Stimulated activated CD4-positive, alpha-beta T cell treated with anti-CD3 and anti-CD28 coated beads, TNF-alpha, amount 100 ng/mL, for 1 hour (primary cell): ENCODE measurements at places on chromosomes 1 and 21.

DNA sequence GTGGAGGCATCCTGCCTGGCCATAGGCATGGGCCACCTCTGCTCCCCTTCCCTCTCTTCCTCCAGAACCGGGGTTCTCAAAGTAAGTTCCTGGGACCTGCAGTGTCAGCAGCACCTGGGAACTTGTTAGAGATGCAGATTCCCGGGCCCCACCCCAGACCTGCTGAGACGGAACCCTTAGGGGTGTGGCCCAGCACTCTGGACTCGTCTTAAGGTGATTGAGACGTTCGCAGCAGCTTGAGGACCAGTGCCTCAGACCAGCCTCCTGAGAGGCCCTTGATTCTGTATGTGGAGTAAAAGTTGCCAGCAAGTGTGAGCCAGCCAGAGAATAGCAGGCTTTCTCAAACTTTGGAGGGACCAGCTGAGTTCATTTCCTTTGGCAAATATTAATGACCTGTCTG is 14.2 kb downstream of the COQ8A start:
- DNase-seq, result no peak

DNA sequence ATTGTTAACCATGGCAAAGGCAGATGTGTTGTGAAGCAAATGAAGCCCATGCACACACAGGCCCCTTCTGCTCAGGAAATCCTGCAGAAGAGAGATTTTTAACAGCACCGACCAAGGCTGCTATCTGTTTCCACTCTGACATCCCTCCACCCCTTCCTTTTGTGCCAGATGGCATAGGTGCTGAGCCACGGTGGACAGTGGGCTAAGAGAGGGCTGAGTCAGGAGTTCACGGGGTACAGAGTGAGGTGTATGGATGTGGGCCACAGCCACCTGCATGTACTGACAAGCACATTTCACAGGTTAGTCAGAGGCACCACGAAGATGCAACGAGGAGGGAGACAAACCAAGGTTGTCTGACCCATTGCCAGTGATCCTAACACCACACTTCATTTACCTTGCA is 9.5 kb downstream of the RSPH1 start:
- DNase-seq, result no peak

DNA sequence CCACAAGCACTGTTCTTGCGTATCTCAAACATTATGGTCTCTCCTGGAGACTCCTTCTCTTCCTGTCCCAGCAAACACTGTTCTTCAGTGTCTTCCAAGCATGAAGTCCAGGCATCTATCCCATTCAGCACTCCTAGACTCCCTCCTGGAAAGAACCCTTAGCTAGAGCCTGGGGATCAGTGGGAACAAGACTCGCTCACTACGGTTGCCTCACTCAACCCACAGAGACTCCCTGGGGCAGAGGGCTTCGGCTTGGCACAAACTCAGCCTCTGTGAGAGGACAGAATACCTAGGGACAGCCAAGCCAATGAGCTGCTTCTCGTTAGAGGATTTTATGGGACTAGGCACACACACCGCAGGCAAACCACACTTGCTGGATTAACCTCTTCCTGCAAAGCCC is 86.5 kb upstream of the IPO9 start:
- DNase-seq, result no peak

DNA sequence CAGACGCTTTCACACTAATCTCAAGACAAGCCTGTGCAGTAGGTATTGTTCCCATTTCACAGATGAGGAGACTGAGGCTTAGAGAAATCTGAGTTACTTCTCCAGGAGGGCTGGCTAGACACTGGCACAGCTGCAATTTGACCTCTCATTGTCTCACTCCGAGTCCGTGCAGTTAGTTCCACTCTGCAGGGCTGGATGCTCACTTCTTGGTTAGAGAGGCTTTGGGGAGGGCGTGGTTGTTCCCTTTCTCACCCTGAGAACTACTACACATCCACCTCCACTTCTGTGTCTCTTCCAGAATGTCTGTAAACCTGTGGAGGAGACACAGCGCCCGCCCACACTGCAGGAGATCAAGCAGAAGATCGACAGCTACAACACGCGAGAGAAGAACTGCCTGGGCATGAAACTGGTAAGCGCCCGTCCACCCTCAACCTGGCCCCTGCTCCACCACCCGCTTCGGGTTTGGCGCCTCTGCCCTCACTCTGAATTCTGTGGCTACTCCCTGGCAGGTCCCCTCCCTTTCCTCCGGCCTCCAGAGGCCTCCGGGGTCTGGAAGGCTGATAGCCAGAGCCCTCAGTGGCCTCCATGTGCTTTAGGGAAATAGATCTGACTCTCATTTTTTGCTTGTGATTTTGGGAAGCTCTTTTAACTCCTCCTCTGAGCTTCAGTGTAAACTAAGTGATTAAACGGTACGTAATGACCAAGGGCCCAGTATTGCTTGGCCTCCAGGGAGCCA is 29.1 kb downstream of the EIF2D start:
- DNase-seq, result peak; percentile 31

DNA sequence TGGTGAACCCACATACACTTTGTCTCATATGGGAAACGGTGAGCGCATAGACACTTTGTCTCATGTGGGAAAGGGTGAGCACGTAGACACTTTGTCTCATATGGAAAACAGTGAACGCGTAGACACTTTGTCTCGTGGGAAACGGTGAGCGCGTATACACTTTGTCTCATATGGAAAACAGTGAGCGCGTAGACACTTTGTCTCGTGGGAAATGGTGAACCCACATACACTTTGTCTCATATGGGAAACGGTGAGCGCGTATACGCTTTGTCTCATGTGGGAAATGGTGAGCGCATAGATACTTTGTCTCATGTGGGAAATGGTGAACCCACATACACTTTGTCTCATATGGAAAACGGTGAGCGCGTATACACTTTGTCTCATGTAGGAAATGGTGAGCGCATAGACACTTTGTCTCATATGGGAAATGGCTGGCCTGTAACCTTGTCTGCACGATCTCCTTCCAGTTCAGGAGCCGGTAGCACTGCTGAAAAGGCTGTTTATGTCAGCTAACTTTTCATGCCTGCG is 50.7 kb upstream of the TRAPPC10 start:
- no peak for DNase-seq

DNA sequence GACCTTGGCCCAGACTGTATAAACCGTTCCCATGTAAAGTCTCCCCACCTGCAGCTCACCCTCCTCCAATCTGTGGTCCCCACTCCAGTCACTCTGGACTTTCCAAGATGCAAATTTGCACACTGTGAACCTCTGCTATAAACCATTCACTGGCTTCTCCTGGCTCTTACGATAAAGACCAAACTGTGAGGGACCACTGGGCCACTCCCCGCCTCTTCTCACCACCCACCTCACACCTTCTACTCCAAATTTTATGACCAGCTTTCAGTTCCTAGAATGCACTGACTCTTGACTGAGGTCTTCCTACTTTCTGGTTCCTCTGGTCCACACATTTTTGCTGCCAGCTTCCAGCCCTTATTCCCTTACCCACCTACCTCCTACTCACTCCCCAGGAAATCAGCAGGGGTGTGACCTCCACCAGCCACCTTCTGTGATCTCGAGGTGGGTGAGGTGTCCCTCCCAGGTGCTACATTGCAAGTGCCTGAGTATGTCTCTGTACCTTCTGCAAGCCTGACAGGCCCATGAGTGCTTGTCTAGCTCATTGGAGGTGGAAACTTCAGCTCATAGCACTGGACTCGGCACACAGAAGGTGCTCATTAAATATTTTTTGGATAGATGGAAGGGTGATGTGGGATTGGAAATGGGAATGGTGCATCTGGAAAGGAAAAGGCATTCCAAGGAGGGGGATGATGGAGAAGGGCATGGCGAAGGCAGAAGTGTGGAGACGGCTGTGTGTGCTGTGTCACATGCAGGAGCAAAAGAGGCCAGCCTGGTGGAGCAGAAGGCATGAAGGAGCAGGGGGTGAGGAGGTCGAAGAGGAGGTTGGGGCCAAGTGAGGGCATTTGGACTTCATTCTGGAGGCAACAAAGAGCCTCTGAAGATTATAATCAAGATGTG is 15.6 kb upstream of the CSF1 start:
- DNase-seq, result no peak

GRCh38 chr1:230858918-230859729 is 9.2 kb downstream of the C1orf198 start:
- DNase-seq, result no peak

- no peak for DNase-seq
These were observed 161.8 kb downstream of the PGBD5 start for GRCh38 chr1:230264342-230264741.

DNA sequence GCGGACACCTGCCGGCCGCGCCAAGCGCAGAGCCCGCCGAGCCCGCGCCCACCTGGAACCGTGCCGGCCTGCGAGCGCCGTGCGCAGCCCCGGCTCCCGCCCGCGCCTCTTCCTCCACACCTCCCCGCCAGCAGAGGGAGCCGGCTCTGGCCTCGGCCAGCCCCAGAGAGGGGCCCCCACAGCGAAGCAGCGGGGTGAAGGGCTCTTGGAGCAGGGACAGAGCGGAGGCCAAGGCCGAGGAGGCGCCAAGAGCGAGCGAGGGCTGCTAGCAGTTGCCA is 50.1 kb upstream of the KRTAP19-8 start:
- DNase-seq, result no peak

GRCh38 chr21:34086887-34087306 is 13.5 kb downstream of the MRPS6 start:
- DNase-seq, result no peak

DNA sequence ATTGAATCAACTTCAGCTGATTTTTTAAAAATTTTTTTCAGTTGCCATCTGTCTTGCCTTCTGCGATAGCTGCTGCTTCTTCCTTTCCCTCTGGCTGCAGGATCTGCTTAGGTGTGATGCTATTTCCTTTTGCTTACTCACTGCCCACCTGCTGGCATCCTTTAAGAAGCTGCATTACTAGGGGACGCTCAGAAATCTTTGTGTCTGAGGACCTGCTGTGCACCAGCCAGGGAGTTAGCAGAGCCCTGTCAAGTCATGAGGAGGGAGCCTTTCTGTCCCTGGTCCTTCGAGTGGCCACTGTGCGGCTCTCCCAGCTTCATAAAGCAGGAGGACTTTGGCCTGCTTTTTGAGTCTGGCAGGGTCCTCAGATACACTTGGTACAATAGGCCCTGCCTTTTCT is 327.8 kb downstream of the USH2A start:
- no peak for DNase-seq

- no peak for DNase-seq
These were observed at the start of gene ARHGEF10L for GRCh38 chr1:17539477-17540254. Gene ARHGEF10L (plus strand): TSS chr1:17539698. CDS start chr1:17580596, 40,898 bp downstream.

DNA sequence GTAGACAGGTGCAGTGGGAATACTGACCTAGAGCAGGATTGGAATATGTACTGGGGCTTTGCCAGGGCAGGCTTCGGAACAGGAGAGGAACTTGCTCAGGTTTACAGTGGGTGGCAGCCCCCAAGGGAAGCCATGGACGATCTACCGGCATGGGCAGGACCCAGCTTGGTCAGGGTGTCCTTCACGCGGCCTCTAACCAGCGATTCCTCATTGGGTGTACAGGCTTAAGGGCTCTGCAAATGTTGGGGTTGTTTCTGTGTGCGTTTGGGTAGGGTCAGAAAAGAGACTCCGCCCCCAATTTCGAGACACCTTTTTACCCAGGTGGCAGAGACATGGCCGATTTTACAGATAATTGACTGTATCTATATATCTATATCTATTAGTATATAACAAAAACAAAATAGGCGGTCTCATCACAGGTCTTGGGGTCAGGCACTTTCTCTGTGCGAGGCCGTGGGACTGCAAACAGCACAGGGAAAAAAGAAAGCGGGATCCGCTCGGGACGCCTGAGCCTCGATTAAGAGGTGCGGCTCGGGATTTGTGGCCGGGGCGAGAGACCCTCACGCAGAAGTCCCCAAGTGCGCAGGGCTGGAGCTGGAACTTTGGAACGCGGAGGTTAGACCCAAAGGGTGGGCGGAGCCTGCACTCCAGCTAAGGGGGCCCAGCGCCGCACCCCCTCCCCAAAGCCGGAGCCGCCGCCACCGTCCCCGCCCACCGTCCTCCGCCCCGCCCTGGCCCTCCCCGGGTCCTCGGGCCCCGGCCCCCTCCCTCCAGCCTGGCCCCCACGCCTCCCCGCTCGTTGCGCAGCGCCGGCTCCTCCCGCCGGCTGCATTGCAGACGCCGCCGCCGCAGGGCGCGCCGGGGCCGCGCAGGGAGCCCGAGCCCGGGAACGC is 67.5 kb upstream of the VAMP3 start:
- no peak for DNase-seq

DNA sequence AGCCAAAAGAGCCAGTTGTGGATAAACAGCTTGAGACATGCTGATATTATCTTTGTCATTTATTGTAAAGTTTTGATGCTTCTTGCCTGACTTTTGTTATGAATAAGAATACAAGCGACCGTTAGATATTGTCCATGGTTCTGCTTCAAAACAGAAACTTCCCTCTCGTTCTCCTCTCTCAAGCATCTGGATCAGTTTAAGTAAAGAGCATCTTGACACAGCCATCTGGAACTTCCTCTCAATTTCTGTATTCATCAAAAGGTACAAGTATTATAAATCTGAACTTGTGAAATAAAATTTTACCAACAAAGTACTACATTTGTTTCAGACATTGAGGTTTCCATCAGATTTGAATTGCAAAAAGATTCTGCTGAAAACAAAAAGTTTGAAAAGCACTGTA is 36.4 kb upstream of the CLDN14 start:
- no peak for DNase-seq

DNA sequence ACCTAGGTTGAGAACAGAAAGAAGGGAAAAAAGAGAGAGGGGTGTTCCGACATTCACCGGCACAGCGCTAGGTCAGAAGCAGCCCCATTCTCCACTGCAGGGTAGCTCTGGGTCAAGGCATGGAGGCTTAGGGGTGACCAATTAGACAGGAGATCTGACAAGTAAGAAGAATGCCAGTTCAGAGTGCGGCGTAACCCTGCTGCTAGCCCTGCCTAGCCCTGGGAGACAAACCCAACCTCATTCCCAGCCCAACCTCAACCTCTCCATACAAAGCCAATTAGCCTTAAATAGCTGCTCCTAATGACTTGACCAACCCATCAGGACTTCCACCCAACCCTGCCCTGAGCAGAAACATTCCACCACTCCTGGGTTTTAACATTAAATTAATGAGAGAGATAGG is 3.4 kb downstream of the PRELP start:
- DNase-seq, result no peak

DNA sequence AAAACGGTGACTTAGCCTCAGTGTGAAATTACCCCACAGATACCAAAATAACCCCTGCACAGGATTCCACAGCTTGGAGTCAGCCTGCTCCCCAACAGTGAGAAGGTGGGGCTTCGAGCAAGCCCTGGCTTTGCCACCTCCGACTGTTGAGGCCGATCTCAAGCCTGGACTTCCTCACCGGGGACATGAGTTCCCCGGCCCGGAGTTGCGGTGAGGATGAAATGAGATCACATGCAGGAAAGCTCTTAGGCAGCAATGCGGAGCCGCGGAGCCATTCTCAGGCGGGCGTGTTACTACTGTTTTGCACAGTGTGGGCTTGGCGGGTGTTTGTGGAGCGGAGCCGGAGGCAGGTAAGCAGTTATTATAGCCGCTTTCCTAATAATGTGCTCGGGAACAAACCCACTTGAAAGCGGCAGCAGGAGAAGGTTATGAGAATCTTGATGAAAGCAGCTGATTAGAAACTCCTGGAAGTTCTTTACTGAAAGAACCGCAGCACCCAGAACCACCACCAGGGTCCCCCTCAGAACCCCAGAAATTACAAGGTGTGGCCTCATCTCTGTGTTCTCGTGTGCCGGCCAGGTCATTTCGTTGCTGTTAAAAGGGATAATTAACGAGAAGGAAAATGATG is 3.9 kb upstream of the CLSTN1 start:
- no peak for DNase-seq
